ENCODE measurements at places on chromosomes 5 and 9. TPM values are rescaled to one million over a fixed set of nuclear protein-coding genes. Genes with fewer than 3 reads are reported as not detected.

GRCh38 chr5:137096149-137097103 lies 402.7 kb downstream of the SPOCK1 start:
- H3K27me3 ChIP-seq, result no peaks in the 10 kb centered on the region
- no peaks in the 10 kb centered on the region for H3K4me1 ChIP-seq
- no peak for DNase-seq
- no peak overlapping the region for H3K27ac ChIP-seq
- no peaks in the 10 kb centered on the region for H3K36me3 ChIP-seq

DNA sequence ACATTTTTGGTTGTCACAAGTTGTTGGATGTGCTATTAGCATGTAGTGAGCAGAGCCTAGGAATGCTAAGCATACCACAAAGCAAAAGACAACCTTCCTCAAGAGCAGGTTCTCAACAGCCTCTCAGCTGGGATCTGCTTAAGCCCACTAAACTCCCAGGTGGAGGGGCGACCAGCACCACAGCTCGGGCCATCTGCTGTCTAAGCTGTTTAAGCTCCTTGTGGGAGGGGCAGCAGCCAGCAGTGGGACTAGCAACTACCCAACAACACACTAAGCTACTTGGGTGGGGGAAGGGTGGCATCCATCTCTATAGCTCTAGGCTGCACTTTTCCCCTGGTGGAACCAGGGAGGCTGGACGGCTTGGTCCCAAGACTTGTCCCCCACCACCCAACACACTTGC lies 1052.7 kb upstream of the ARRDC3 start:
- DNase-seq, result no peak
- no peak overlapping the region for H3K4me3 ChIP-seq
- no peaks in the 10 kb centered on the region for H3K27me3 ChIP-seq
- H3K27ac ChIP-seq, result no peak overlapping the region
- H3K4me1 ChIP-seq, result no peaks in the 10 kb centered on the region
- no peaks in the 10 kb centered on the region for H3K36me3 ChIP-seq

DNA sequence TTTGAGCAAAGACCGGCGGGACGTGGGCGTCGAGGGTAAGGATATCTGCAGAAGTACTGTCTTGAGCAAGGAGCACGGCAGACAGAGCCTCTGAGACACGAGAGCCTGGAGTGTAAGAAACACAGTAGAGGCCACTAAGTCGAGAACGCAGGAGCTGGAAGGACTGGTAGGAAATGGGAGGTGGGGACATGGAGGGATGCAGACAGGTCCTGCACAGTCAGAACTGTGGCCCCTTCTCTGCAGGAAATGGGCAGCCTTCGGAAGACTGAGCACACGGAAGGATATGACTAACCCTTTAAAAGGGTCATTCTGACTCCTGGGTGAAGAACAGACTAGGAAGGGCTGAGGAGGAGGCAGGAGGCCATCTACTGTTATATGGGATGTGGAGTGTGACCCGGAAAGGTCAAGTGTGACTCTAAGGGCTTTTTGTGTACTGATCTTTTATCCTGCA lies 1.4 kb upstream of the CAMSAP1 start:
- peak overlapping the region; percentile 90 for H3K27ac ChIP-seq
- peak overlapping the region; percentile 81 for H3K4me3 ChIP-seq
- no peak for DNase-seq
- no peaks in the 10 kb centered on the region for H3K27me3 ChIP-seq

DNA sequence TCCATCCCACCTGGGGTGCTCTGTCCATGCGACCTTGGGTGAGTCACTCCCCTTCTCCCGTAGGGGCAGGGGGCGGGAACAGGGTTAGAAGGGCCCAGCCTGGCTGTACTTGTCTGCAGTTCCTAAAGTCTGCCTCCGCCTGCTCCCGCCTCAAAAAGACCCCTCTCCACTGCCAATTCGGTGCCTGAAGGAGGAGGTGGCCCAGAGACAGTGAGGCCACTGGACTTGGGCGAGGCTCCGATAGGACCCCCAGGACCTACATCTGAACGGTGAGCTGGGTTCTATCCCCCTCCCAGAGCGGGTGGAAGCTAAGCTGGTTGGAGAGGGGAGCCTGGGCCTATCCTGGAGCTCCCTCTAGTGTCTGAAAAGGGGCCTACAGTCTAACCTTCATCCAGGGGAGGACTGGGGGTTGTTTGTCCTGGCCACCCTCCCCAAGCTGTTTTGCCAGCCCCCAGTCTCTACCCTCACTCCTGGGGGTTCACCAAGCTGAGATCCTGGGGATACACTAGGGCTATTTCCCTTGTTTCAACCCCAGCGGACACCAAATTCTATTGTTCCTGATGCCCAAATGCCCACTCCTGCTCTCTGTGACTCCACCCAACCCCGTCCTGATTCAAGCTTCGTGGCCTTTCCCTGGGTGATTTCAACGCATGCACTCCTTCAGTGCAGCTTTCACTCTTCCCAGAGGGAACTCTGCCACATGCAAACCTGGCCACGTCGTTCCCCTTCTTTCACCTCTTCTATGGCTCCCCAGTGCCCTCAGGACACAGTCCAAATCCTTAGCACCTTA lies 6.1 kb upstream of the CRB2 start:
- no peak overlapping the region for H3K4me3 ChIP-seq
- no peak overlapping the region for H3K27ac ChIP-seq
- no peak for DNase-seq
- peaks cover 7% of the 10 kb centered on the region for H3K27me3 ChIP-seq

DNA sequence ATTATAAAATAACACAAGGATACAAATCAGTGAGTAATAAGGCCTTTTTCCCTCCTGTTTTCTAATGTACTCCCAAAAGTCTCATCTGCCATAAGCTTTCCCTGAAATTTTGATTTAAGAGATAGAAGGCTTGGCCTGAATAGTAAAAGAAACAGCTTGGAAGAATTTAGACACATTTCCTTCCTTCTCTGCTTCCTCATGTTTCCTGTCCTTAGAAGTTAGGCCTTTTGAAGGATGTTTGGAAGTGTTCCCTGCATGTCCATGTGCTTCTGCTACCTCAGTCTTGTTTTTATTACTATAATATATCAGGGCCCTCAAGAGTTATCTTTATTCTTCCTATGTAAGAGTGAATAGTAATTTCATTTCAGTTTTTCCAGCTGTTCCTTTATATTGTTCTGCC lies 242.7 kb downstream of the DEPDC1B start:
- H3K4me3 ChIP-seq, result no peak overlapping the region
- H3K4me1 ChIP-seq, result no peaks in the 10 kb centered on the region
- no peak for DNase-seq
- H3K27me3 ChIP-seq, result no peaks in the 10 kb centered on the region
- H3K36me3 ChIP-seq, result no peaks in the 10 kb centered on the region

- DNase-seq, result no peak
- H3K27ac ChIP-seq, result no peak overlapping the region
- no peaks in the 10 kb centered on the region for H3K27me3 ChIP-seq
- H3K4me3 ChIP-seq, result no peak overlapping the region
These were observed 503.9 kb downstream of the RASEF start for GRCh38 chr9:82558855-82559630.

DNA sequence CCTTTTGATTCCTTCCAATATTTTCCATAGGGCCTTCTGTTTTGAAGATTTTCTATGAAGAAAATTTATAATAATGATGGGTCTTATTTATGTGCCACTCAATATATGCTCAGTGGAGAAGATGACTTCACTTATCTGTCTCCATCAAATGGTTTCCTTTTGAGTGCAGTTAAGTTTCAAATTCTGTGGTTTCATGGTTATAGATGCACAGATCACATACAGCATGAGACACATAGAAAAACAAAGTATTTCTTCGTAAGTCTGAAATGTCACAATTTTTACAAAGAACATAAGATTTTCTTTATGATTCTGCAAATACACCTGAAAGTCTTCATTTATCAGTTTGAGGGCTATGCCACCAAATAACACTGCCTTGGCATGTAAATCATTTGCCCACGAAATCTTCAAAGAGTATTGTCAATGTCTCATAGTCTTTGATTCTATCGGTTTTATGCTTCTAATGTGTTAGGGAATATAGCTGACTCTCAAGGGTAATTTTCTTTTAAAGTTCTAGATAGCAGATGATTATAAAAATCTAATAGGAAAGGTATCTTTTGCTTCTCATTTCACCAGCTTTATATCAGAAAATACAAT lies 14.1 kb downstream of the CFAP95 start:
- H3K4me1 ChIP-seq, result no peaks in the 10 kb centered on the region
- no peak for DNase-seq
- no peaks in the 10 kb centered on the region for H3K27me3 ChIP-seq

DNA sequence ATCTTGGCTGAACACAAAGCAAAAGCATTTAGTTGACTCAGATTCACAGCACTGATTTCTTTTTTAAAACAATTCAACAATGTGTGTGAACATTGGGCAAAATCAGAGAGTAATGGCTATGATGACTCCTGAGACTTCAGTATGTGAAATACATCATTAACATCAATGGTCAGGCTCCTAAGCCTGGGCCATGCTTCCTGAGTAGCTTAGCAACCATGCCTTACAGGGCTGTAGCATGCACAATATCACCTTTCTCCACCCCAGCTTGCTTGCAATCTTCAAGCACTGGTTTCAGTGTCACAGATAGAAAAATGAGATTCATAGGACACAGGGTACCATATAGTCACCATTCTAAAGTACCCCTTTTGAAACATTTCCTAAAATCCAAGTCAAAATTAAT lies 41.3 kb downstream of the MACROH2A1 start:
- peak overlapping the region; percentile 56 for H3K27ac ChIP-seq
- no peaks in the 10 kb centered on the region for H3K27me3 ChIP-seq
- peaks cover 17% of the 10 kb centered on the region for H3K36me3 ChIP-seq
- DNase-seq, result no peak

- no peak for DNase-seq
- peaks cover 37% of the 10 kb centered on the region for H3K27me3 ChIP-seq
- no peak overlapping the region for H3K27ac ChIP-seq
- no peaks in the 10 kb centered on the region for H3K4me1 ChIP-seq
These were observed 18.3 kb upstream of the CLPTM1L start for GRCh38 chr5:1363160-1363559.

DNA sequence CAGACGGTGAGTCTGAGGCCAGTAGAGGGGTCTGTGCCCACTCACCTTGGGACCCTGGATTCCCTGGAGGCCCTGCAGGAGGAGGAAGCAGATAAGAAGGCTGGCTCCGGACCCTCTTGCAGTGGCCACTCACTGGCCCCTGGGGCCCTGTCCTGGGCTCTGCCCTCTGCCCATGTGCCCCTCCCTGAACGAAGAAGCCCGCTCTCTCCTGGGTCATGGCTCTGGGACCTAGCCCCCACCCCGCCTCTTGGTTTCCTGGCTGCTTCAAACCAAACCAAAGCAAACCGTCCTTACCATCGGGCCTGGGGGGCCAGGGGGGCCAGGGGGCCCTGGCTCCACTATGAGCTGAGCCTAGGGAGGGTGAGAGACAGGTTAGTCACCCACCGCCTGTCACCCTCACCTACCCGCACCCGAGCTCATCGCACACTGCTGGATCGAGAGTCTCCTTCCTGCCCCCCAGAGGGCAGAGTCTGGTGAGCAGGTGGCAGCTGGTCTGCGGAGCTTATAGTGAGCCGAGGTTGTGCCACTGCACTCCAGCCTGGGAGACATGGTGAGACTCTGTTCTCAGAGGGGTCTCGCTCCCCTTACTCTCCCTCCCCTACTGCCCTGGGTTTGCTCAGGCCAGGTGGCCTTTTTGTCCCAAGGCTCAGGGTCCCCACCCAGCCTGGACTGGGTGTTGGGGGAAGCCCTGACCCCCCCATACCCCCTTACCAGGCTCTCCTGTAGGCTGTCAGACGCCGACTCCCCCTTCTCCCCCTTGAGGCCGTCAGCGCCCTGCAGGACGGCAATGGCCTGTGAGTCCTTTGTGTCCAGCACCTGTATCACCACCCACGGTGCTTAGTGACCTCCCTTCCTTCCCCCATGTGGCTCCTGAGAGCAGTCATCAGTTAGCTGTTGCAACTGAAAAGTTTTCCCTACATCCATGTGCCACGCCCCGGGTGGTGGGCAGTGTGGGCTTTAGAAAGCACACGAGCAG lies 15.2 kb upstream of the PHYKPL start:
- H3K4me3 ChIP-seq, result no peak overlapping the region
- no peaks in the 10 kb centered on the region for H3K27me3 ChIP-seq
- no peak for DNase-seq

UAP1L1 gene
- total RNA-seq, result 2.0 TPM

LCN12 gene
- total RNA-seq, result not detected

Measured in gastrocnemius medialis (tissue), 4 donors.